ENCODE measurements at places on chromosomes 1 and 21. TPM values are rescaled to one million over a fixed set of nuclear protein-coding genes. Genes with fewer than 3 reads are reported as not detected.
A peak's percentile ranks its signal among the peaks of the same experiment; 100 is the strongest.

- no peak for DNase-seq
- no peak overlapping the region for H3K4me3 ChIP-seq
- peaks cover 4% of the 10 kb centered on the region for H3K4me1 ChIP-seq
- H3K27me3 ChIP-seq: peaks cover 31% of the 10 kb centered on the region
Measured at GRCh38 chr1:4265836-4266235, 365.8 kb upstream of the C1orf174 start.

GRCh38 chr1:153607381-153607780, 5.6 kb downstream of the S100A16 start:
- H3K27me3 ChIP-seq: no peaks in the 10 kb centered on the region

KCNJ9 gene
- not detected for total RNA-seq

GRCh38 chr1:223102797-223103533, 40.1 kb downstream of the TLR5 start:
- no peak for DNase-seq
- H3K4me1 ChIP-seq: no peaks in the 10 kb centered on the region
- H3K4me3 ChIP-seq: no peak overlapping the region
- H3K27me3 ChIP-seq: peaks cover 10% of the 10 kb centered on the region

GRCh38 chr1:64675718-64676345, 69.0 kb upstream of the RAVER2 start:
- H3K4me3 ChIP-seq: no peak overlapping the region
- H3K27ac ChIP-seq: no peak overlapping the region
- DNase-seq: no peak
- H3K27me3 ChIP-seq: no peaks in the 10 kb centered on the region
- no peaks in the 10 kb centered on the region for H3K36me3 ChIP-seq

DNA sequence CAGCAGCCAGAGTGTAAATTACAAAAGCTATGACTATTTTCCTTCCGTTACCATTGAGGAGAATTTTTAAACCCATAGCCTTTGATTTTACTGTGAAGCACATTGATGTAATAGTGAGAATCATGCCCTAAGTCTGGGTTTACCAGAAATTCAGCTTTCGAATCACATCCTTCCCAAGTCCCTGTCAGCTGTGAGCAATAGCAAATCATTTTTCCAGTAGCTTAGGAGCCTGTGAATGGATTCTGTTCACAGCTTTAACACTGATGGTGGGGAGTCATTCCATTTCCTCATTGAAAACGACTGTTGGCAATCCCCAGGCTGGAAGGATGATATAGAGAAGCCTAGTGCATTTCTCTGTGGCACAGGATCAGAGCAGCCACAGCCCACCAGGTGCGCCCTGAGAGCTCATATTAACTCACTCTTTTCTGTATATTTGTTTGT, 82.2 kb upstream of the C1orf105 start:
- H3K4me1 ChIP-seq: peaks cover 37% of the 10 kb centered on the region
- H3K27me3 ChIP-seq: peaks cover 4% of the 10 kb centered on the region
- no peaks in the 10 kb centered on the region for H3K36me3 ChIP-seq
- peak overlapping the region; percentile 69 for H3K27ac ChIP-seq
- no peak overlapping the region for H3K4me3 ChIP-seq
- peak; percentile 48 for DNase-seq

DNA sequence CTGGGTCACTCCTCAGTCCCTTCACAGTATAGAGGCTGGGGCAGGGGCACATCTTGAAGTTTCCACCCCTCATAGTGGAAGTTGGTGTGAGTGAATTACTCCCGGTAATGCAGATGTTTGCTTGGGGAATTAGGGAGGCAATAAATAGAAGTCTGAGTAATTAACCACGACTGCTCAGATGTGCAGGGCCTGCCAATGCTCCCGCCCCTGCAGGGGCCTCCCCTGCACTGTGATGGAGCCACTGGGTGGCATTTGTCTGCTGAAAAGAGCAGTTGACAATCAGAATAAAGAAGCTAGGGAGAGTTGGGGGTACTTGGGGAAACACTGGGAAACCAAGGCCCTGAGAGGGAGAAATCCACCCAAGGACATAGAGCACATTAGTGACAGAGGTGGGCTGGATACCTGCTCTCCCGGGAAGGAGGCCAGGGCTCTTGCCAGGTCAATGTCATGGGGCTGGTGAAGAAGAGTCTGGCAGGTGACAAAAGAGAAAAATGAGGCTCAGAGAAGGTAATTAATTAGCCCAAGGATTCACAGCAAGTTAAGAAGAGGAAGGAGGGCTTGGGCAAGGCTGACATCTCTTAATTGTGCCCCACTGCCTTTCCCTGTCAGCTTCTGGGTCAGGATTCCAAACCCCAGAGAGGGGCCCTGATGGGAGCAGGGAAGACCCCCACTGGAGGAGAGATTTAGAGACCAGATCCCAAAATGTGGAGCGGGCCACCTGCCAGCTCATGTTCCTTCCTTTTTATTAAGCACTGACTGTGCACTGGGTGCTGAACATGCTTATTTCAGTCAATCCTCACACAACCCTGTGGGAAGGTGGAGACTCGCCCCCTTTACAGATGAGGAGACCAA, 436.2 kb downstream of the MATN1 start:
- peaks cover 13% of the 10 kb centered on the region for H3K27me3 ChIP-seq
- no peak overlapping the region for H3K4me3 ChIP-seq
- no peak for DNase-seq
- H3K27ac ChIP-seq: no peak overlapping the region

CFAP74 gene
- 0.31 TPM for total RNA-seq

- H3K36me3 ChIP-seq: peaks cover 23% of the 10 kb centered on the region
- H3K4me1 ChIP-seq: peaks cover 49% of the 10 kb centered on the region
- H3K27me3 ChIP-seq: no peaks in the 10 kb centered on the region
- H3K4me3 ChIP-seq: no peak overlapping the region
- no peak for DNase-seq
- H3K27ac ChIP-seq: no peak overlapping the region
Measured at GRCh38 chr1:174971902-174972301, 27.8 kb upstream of the CACYBP start.

DNA sequence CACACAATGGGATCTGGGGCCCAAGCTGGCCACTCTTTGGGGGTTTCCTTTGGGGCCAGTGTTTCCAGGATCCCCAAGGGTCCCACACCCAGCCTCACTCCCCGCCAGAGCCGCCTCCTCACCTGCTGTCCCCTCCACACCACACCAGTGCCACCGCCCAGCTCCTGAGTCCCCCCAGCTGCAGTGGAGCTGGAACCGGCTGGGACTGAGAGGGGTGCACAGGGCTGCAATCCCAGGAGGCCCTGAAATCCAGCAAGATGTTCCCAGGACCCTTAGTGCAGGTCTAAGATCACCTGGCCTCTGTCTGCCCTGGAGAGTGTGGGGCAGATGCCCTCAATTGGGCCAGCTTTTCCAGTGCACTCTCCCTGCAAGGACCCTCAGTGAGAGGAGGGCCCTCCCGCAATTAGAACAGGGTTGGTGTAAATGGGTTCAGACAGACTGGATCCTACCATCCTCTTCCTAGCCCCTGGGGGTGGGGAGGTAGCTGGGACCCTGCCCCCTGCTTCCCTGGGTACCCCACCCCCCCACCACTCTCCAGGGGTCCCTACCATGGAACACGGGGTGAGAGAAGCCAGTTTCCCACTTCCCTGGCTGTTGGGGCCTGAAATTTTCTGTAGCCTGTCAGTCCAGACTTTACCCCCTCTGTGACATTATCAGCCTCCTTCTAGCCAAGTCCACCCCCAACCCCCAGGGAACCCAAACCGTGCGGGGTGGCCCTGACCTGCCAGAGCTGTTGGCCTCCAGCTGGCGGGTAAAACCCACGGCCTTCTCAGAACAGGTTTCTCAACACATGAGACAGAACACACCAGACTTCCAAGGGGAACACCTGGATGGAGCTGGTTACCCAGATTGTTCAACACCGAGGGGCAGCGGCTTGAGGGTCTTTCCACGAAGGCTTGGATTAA, 7.0 kb downstream of the KRTAP10-12 start:
- no peak for DNase-seq
- peaks cover 2% of the 10 kb centered on the region for H3K4me1 ChIP-seq
- H3K27ac ChIP-seq: no peak overlapping the region
- no peak overlapping the region for H3K4me3 ChIP-seq

DNA sequence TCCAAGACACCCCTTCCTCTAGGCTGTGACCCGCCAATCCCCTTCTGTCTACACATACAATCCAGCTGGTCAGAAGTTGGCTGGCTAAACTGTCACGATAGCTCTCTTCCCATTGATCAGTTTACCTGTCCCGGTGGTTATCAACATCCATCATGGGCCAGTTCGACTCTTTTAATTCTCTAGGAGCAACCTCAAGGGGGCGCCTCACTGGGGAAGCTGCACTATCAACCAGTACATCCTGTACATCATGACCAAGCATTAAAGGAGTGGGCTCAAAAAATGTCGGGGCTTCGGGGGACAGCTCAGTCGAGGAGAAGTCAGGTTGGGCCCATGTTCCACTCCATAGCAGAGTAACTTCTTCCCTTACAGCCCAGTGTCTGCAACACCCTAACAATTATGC, 53.2 kb upstream of the B3GALNT2 start:
- no peaks in the 10 kb centered on the region for H3K4me1 ChIP-seq
- DNase-seq: no peak
- H3K27ac ChIP-seq: no peak overlapping the region
- no peaks in the 10 kb centered on the region for H3K27me3 ChIP-seq
- H3K4me3 ChIP-seq: no peak overlapping the region

KIAA1614 gene
- not detected for total RNA-seq

THBS3 gene
- 7.4 TPM for total RNA-seq

DNA sequence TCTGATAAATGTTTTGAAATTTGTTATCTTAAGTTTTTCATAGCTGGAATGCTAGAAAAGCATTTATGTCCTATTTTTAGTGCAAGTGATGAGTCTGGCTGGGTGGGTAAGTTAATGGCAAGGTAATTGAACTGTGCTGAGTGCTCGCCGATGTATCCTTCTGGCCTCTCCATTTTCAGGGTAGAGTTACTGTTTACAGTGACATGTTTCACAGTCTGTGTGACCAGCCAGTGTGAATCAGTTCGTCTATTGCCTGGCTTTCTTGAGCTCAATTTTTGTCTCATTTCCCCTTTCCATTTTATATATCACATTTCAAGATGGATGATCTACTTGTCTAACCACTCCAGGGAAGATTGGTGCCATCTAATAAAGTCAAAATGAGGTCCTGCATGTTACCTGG, 44.1 kb downstream of the ITSN1 start:
- no peak overlapping the region for H3K4me3 ChIP-seq
- no peaks in the 10 kb centered on the region for H3K36me3 ChIP-seq
- H3K4me1 ChIP-seq: no peaks in the 10 kb centered on the region
- H3K27ac ChIP-seq: no peak overlapping the region
- no peak for DNase-seq
- no peaks in the 10 kb centered on the region for H3K27me3 ChIP-seq

TMEM54 gene
- total RNA-seq: 1.2 TPM

GRCh38 chr1:182270731-182271130, 120.9 kb downstream of the GLUL start:
- no peak overlapping the region for H3K4me3 ChIP-seq
- no peaks in the 10 kb centered on the region for H3K4me1 ChIP-seq
- DNase-seq: no peak
- no peaks in the 10 kb centered on the region for H3K36me3 ChIP-seq
- no peak overlapping the region for H3K27ac ChIP-seq

DNA sequence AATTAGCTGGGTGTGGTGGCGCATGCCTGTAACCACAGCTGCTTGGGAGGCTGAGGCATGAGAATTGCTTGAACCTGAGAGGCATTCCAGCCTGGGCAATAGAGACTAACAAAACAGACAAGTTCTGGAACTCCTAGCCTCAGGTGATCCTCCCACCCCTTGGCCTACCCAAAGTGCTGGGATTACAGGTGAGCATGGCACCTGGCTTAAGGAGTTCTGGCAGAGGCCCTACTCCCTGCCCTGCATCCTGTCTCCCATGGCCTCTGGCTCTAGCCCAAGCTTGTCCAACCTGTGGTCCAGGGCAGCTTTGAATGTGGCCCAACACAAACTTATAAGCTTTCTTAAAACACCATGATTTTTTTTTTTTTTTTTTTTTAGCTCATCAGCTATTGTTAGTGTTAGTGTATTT, 20.4 kb downstream of the TOMM20 start:
- H3K27me3 ChIP-seq: no peaks in the 10 kb centered on the region
- peaks cover 44% of the 10 kb centered on the region for H3K36me3 ChIP-seq
- H3K27ac ChIP-seq: no peak overlapping the region
- DNase-seq: no peak

All from activated naive CD8-positive, alpha-beta T cell treated with anti-CD3 and anti-CD28 coated beads for 36 hours (primary cell).